A375 (cell line): ENCODE measurements at places on chromosomes 7 and 10. TPM values are rescaled to one million over a fixed set of nuclear protein-coding genes. Genes with fewer than 3 reads are reported as not detected.

Gene GDF2
- total RNA-seq: not detected in 2 replicates

Gene MALRD1
- total RNA-seq: 0.11 and 0.56 TPM in 2 replicates

Gene PNLIPRP1
- total RNA-seq: not detected in 2 replicates

Gene SGMS1
- total RNA-seq: 22.2 and 25.2 TPM in 2 replicates

Gene RHOBTB1
- total RNA-seq: 1.9 and 2.3 TPM in 2 replicates

Gene BAMBI
- 53.5 and 65.3 TPM in 2 replicates for total RNA-seq

Gene ZNF365
- 3.3 and 4.1 TPM in 2 replicates for total RNA-seq

Gene FGF8
- 0.40 TPM in 1 of 2 replicates, not detected in the other for total RNA-seq

Gene FAM241B
- total RNA-seq: 0.24 and 0.30 TPM in 2 replicates

Gene PLXDC2
- total RNA-seq: 4.6 TPM in 2 replicates

Gene ACSL5
- total RNA-seq: 1.4 and 2.0 TPM in 2 replicates

Gene AGBL3
- total RNA-seq: 0.21 and 0.41 TPM in 2 replicates
